ENCODE measurements at places on chromosomes 7 and 10.

DNA sequence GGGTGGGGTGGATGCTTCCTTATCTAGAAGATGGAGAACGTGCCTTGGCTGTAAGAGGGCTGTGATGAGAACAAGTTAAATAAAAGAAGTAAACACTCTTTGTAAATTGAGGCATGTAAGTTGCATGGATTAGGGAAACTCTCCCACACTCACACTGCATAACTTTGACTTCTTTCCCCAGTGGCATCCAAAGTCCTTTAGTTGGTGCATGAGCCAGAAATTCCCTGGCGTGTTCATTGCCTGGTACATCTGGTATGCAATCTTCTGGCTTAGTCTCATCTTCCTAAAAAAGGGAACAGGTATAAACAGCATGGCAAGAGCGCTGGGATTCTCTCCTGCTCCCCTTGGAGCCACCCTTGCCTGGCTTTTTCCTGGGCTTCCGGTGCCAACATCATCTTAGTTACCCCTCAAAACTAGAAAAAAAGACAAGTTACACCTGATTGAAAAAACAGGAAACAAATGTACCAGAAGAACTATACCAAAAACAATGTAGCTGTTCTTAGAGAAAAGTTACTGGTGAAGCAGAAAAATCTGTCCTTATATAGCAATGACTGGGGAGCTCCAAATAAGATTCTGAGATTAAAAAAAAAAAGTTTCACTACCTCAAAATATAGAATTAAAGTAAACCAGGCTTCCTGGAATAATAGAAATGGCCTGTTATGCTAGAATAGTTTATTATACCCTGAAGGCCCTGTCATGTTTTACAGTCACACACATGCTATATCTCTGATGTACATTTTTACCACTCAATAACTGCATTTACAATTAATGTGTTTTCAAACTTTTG lies 9.9 kb downstream of the RP9 start:
- DNase-seq = no peak

GRCh38 chr10:62492012-62492869 lies 118.1 kb downstream of the ZNF365 start:
- DNase-seq = peak; percentile 23

- no peak for DNase-seq
These were observed 12.6 kb downstream of the PDGFA start for GRCh38 chr7:506921-507622.

- no peak for DNase-seq
These were observed 798 bp upstream of the TSPAN33 start for GRCh38 chr7:129143724-129144094.

Data from HuH-7.5 (cell line).